ENCODE measurements at places on chromosomes 13 and 19.
A peak's percentile ranks its signal among the peaks of the same experiment; 100 is the strongest.

GRCh38 chr19:49718991-49719390 lies 28.1 kb downstream of the CPT1C start:
- DNase-seq, result no peak

GRCh38 chr13:89294115-89294867 lies 1623.1 kb downstream of the SLITRK5 start:
- DNase-seq, result no peak

DNA sequence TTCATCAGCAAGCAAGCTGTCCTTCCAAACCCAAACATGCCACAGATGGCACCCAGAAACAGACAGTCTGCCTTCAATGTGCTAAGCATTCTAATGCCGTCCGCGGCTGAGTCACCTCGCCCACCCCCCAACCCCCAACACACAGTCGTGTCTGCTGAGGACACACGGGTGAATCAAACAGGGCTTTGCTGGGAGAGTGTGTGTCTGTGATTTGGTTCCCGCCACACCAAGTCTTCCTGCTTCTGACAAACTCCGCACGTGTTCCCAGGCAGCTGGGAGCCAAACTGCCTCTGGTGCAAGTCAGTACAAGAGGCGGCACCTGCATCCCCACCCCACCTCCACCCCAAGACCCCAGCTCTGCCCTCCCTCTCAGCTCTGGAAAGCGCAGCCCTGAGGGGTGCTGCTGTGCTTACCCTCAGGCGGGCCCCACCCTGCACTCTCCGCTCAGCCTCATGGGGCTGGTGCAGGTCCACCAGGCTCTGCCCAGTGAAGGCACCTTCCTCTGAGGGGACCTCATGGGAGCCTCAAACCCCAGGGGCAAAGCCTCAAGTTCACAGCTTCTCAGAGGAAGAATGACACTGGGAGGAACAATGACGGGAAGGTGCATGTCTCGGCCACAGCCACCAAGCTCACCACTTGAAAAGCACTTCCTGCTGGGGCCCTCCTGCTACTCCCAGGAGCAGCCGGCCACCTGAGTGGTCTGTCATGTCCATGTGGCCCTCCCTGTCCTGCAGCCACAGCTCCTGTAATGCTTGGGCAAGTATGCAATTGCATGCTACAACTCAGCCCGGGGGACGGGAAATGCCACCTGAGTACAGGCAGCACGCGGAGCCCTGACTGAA lies 15.0 kb upstream of the SLC35E1 start:
- DNase-seq, result peak; percentile 84

GRCh38 chr19:41934849-41935374 lies 6.7 kb upstream of the ERFL start:
- DNase-seq, result peak; percentile 77

GRCh38 chr13:110643768-110644421 lies 28.6 kb downstream of the NAXD start:
- DNase-seq, result no peak

- DNase-seq, result peak; percentile 88
These were observed 159.1 kb downstream of the KATNAL1 start for GRCh38 chr13:30148171-30148754.

- peak; percentile 28 for DNase-seq
These were observed 579.5 kb downstream of the UQCRFS1 start for GRCh38 chr19:28633319-28634018.

DNA sequence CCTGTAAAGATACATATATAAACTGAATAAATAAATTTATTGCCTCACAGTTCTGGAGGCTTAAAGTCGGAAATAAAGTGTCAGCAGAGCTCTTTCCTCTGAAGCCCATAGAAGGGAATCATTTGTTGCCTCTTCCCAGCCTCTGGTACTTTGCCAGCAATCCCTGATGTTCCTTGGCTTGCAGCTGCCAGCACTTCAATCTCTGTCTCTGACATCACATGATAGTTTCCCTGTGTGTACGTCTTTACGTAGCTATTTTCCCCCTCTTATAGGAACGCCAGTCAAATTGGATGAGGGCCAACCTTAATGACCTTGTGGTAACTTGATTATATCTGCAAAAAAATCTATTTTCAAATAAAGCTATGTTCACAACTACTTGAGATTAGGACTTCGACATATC lies 250.9 kb downstream of the LIG4 start:
- no peak for DNase-seq

GRCh38 chr13:73220966-73221720 lies 162.3 kb downstream of the KLF5 start:
- no peak for DNase-seq

DNA sequence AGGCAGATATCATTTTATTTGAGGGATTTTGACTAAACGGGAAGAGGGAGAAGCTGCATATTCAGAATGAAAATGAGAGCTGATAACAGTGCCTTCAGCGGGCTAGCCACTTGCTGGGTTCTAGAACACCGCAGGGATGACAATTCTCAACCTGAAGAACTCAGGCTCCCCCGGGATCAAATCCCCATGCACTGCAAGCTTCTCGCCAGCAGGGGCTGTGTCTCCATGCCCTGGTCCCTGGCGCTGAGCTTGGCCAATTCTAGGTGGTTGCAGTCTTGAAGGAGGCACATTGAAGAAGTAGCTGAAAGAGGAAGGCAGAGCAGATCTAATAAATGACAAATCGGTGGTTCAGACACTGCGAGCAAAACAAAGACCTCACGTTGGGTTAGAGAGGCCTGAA lies 128.7 kb downstream of the UQCRFS1 start:
- no peak for DNase-seq

GRCh38 chr13:35345992-35346391 lies 130.5 kb downstream of the MAB21L1 start:
- DNase-seq, result no peak

DNA sequence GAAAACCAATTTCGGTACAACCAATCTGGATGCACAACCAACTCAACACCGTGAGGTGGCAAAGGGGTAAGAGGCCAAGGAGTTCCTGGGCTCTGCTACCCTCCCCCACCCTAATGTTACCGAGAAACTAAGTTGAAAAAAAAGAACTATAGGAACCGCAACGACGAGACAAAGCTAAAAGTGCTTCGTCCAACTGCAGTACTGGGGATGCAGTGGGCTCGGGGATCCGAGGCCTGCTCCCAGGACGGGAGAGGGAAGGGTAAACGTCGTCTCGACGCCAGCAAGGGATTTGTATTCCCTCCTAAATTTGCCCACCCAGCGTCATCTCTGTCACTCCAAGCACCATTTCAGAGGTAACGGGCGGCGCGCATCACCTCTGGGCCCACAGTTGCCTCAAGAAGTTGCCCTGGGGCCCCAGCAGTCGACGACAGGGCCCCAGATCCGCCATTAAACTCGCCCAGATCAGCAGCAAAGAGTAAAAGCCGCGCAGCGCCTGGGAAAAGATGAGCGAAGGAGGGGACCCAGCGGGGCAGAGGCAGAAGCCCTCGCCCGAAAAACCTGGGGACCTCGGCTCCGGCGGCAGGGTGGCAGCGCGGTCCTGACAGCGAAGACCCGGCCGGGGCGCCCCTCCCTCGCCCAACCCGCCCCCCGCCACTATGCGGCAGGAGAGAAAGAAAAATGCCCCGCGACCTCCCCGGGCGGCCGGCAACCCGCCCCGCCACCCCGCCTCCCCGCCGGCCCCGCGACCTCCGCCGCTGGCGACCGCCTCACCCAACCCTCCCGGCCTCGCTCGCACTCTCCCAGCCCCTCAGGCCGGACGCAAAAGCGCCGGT lies 752 bp downstream of the ZMYM5 start:
- DNase-seq, result peak; percentile 46

- DNase-seq, result no peak
These were observed 40.0 kb downstream of the ZNF331 start for GRCh38 chr19:53577968-53578367.

DNA sequence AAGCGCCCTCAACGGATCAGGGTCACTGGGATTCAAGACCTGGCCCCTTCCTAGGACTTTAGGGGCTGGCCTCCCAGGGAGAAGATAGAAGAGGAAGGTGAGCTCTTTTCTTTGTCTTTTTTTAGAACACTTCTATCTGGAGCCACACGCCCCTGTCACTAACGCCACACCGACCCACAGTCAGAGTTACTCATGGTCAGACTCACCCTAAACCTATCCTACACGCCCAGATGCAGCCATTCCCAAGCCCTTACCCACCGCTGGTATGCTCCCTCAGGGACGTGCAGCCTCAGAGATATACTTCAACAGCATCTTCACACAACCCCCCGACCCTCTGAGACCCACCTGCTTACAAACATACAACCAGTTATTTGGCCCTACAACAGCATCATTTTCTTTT lies 29.9 kb upstream of the MUC16 start:
- DNase-seq, result no peak

GRCh38 chr19:56076498-56076897 lies 44.6 kb downstream of the ZNF787 start:
- DNase-seq, result peak; percentile 40

- DNase-seq, result no peak
These were observed 54.6 kb upstream of the URI1 start for GRCh38 chr19:29887442-29887855.

DNA sequence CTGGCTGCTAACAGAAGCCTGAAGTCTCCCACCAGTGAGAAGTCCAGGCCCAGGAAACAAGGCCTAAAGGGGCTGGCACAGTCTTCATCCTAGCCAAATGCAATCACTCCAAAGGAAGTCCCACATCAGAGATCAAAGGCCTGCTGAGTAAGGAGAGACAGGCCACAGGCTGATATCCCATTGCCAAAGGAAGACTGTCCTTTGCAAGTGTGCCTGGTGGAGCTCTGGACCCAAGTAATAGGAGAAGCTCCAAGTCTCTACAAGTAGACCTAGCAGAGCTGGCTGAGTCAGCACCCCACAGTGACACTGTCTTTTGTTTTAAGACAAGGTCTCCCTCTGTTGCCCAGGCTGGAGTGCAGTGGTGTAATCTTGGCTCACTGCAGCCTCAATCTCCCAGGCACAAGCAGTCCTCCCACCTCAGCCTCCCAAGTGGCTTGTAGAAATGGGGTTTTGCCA lies 4.5 kb downstream of the DBP start:
- DNase-seq, result no peak

GRCh38 chr19:661427-662196 lies 1.4 kb downstream of the RNF126 start:
- DNase-seq, result peak; percentile 75

GRCh38 chr19:9132422-9132821 lies 5.7 kb upstream of the OR7G3 start:
- DNase-seq, result no peak

- DNase-seq, result no peak
These were observed 353.7 kb downstream of the SLITRK6 start for GRCh38 chr13:85445534-85445933.

DNA sequence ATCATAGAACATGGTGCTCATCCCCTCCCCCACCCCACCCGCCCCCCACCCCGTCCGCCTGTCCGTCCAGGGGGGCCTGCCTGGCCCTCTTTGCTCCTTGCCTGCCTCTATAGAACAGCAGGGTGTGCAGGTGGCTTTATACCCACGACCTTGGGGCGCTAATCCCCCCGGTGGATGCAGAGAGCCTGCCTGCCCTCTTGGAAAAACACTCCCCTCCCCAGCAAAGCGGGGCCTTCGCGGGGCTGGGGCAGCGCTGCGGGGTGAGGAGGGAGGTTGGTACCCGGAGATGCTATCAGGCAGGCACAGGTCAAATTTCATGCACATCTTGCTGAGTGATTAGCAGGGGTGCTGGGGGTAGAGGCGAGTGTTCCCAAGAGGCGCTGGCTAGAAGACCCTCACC lies 21.9 kb downstream of the RFX1 start:
- DNase-seq, result no peak

DNA sequence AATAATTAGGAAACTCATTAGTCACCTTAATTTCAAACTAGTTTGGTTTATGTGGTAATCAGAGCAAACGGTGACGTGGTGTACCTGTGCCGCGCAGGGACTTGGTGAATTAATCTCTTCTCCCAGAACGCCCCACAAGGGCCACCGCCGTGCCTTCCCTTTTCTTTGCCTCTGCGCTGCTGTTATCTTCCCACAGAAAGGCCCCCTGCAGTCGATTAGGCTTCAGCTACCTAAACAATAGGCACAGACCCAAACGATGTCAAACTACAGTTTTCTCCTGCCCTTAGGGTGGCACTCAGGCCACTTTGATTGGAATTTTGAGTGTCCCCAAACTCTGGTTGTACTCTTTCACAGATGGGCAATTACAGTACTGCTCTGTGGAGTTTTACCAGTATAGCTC lies 115.5 kb downstream of the GGACT start:
- no peak for DNase-seq

DNA sequence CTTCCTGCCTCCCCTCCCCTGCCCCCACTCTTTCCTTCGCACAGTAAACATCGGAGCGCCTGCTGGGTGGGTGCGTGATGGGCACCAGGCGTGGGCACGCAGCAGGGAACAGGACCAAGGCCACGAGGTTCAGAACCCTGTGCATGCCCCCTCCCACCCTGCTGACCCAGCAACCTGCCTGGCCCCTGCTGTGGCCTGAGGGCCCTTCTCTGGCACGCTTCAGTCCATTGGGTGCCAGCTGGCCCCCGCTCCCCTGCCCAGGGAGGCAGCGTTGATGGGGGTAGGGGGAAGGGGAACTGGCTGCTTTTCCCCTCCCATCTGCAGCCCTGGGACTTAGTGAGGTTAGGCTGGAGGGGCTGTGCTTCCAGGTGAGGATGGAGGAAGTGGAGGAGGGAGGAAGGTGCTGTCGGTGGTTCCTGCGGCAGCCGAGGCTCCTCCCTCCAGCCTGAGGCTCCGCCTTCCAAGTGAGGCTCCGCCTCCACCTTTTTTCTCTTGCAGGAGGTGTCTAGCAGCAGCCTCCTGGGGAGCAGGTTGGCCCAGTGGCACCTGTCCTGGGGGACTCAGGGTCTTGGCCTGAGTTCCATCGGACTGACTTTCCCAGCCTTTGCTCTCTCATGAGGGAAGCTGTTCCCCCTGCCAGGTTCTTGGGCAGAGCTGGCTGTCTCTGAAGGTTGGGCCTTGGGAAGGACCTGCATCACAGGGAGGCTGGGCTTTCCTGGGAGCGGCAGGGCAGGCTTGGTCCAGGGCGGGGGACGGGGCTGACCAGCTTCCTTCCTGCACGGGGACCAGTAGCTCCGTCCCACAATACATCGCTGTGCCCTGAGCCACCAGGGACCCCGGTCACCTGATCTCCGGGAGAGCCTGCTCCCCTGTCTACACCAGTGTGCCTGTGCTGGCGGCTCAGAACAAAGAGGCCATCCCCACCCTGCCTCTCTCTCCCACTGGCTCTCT lies 7.3 kb downstream of the PIAS4 start:
- DNase-seq, result peak; percentile 19

- DNase-seq, result no peak
These were observed 40.1 kb upstream of the PSG9 start for GRCh38 chr19:43309466-43309865.

DNA sequence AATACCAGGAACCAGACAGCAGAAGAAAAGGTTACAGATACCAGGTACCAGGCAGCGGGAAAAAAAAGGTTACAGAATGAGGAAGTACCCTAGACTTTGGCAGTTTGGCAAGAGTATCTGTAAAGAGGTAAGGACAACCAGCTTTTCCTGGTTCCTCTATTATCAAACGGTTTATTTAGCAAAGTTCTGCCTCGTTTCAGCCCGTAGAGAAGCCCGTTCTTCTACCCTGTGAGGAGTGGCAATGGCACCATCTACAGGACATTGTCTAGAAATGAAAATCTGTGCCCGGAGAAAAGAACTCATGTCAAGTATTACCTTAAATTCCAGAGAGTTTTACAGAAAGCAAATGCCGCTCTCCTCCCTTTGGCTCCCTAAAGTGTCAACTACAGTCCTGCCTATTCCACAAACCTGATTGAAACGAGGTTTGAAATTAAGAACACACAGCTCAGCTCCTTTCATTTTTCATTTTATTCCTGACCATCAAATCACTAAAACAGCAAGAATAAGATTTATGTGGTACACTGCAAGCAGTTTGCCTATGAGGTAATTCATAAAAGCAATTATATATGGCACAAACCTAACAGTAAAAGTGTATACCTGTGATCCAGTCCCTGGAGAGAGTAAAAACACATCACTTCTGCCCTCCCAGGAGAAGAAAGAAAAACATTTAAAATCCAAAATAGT lies 226.3 kb downstream of the SLC7A1 start:
- DNase-seq, result peak; percentile 8
